AG08396 (cell line): ENCODE measurements at places on chromosomes 7 and 10.
A peak's percentile ranks its signal among the peaks of the same experiment; 100 is the strongest.

- no peak for DNase-seq
These were observed 847.5 kb downstream of the LRMDA start for GRCh38 chr10:76278811-76279460.

- DNase-seq = no peak
These were observed 325.1 kb downstream of the HPSE2 start for GRCh38 chr10:98910546-98910945.

- DNase-seq = no peak
These were observed 14.5 kb downstream of the TUBGCP2 start for GRCh38 chr10:133294189-133294588.

DNA sequence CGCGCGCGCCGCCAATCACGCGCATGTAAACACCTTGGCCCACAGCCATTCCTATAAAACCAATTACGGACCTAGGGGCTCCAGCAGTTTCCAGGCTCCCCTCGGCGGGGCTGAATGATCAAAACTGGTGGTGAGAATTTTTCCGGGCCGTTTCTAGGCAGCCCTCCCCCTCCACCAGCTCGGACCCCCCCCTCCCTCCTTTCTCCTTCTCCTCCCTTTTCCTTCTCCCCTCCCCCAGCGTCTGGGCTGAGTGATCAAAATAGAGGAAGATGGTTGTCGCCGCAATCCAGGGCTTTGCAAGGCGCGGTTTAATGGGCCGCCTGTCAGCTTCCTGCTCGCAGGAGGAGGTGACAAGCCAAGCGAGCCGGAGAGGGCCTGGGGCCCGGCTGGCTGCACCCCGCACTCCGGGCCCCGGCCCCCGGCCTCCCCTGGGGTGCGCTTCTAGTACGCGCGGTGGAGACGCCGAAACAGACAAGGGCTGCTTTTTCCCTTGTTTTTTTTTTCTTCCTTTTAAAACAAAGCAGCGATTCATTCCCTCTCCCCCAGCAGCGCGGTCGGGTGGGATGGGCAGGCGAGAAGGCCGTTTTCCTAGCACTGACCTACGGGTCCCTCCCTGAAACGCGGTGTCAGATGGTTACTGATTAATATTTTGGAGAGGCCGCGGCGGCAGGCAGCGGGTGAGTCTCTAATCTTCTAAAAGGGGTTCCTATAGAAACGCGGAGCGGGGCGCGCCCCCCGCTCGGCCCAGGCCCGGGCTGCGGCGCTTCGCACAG is 528 bp upstream of the TNRC18 start:
- peak; percentile 97 for DNase-seq

DNA sequence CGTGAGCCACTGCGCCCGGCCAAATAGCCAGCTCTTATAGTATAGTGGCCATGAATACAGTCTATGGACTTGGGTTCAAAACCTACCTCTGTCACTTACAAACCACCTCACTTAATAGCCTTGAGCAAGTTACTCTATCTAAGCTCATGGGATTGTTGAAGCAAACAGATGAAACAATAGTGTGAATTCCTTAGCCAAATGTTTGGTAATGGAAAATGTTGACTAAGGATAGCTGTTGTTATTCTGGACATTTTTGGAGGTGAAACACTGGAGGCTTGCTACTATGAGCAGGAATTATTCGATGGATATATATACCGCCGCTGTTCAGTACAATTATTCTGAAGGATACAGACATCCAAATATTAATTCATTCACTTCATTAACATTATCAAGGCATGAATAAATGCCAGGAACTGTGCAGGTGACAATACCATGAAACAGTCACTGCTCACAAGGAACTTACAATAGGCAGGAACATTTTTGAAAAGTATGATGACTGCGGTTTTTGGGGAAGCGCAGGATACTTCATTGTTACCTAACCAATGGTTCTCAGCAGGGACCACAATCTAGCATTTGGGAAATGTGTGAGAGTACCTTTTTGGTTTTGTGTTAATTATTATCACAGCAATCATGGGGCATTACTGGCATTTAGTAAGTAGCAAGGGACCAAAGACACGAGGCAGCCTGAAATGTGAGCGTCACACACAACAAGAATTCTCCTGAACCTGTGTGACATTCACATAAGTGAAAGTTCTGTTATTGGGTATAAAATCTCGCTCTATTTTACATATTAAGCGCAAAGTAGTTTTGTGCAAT is 55.7 kb downstream of the CUBN start:
- no peak for DNase-seq

DNA sequence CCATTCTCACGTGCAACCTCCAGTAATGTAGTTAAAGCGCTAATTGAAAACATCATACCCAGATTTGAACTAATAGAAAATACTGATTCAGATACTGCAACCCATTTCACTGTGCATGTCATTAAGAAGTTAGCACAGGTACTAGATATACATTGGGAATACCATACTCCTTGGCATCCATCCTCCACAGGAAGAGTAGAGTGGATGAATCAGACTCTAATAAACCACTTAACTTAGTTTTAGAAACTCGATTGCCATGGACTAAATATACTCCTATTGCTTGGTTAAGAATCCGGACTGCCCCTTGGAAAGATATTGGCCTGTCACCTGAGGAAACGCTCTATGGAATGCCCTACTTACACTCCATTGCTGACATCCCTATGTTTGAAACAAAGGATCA is 9.5 kb downstream of the AKR1B15 start:
- DNase-seq = no peak

GRCh38 chr7:98086281-98086718 is 20.4 kb upstream of the LMTK2 start:
- no peak for DNase-seq

GRCh38 chr10:123148414-123149161 is 652 bp downstream of the HMX2 start:
- DNase-seq = peak; percentile 34

DNA sequence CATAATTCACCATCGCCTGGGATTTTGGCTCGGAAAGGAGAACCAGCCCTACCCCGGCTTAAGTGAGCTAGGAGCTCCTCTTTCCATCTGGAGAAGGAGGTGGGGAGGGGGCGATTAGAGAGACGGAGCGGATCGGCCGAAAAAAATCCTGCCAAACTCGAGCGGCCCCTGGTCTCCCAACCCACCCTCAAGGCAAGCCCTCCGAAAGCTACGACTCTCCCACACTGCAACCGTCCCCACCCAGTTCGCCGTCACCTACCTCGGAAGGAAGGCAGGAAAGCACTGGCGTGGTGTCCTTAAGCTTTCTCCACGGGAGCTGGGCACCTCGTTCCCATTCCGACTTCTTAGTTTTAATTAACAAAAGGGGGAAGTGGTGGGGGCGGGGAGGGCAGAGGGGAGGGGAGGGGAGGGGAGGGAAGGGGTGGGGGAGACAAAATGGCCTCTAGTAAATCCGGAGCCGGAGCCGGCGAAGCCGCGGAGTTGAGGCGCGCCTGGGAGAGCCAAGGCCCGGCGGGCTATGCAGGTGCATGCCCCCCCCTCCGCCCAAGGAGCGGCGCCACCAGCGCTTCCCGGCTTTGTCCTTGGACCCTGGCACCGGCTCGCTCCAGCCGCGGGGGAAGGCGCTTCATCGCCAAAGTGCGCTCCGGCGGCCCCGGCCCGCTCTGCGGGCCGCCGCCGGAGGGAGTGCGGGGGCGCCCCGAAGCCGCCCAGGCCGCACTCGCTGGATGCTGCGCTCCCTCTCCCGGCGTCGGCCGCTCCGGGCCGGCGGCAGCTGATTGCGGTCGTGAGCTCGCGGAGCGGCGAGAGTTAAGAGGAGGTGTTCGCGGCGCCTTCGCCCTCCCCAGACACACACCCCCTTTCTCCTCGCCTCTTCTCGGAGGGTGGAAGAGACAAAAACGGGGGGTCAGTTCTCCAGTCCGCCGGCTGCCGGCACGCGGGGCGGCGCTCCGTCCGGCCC is at the start of gene LRRC4:
TSS of gene LRRC4 (minus strand) at position 784 of the 958 bp plus-strand sequence. CDS start 797 bp downstream, outside the sequence.
- peak; percentile 81 for DNase-seq

DNA sequence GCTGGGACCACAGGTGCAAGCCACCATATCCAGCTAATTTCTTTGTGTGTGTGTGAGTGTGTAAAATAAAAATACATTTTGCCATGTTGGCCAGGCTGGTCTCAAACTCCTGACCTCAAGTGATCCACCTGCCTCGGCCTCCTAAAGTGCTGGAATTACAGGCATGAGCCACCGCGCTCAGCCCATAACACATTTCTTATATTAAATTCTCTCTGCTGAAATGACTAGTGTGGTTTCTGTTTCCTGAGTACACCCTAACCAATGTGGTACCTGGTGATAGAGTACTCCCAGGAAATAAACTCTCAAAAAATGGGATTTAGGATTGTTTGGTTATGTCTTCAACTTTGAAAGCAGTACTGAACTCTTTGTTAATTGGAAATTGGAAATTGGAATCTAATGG is 19.4 kb upstream of the FHIP2A start:
- no peak for DNase-seq

DNA sequence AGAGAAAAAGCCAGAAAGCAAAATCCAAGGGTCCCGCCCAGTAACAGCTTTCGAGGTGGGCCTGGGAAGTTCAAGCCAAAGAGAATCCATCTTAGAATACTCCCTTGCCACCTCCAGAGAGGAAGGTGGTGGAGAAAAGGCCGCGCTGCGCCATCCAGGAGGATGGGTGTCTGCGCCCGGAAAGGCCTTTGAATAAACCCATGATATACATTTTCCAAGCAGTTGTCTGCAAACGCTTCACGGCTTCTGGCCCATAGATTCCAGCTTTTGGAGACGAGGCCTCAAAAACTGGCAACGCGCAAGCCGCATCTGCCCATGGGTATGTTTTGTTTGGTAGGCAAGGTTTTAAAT is 17.8 kb downstream of the RGS10 start:
- DNase-seq = no peak

GRCh38 chr7:54712820-54713219 is 46.2 kb downstream of the SEC61G start:
- DNase-seq = no peak

DNA sequence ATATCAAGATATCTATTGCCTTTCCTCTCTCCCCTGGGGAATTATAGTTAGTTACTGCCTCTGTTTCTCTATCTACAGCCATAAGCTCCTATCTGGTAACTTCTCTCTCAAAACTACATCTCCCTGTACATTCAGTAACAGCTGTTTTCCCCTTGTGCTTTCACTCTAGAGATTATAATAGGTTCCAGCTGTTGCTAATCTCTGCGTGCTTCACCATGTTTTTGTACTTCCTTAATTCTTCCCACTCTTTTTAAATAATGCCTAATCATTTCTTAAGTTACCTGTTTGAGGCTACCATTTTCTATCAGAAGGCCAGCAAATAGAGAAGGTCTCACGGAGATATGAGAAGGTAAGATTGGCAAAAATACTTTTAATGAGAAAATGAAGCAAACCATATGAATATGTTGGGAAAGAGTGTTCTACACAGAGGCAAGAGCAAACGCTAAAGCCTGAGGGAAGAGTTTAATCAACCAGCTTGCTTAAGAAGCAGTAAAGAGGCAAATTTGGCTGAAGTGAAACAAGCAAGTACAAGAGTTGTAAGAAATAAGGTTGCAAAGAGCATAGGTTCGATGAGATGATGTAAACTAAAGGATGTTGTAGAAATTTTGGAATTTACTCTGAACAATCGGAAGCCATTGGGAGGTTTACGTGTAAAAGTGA is 101.9 kb upstream of the HGF start:
- DNase-seq = no peak

- no peak for DNase-seq
These were observed 675.5 kb downstream of the PARD3 start for GRCh38 chr10:34139559-34139958.
